ENCODE measurements at places on chromosomes 4 and X.
A peak's percentile ranks its signal among the peaks of the same experiment; 100 is the strongest.

DNA sequence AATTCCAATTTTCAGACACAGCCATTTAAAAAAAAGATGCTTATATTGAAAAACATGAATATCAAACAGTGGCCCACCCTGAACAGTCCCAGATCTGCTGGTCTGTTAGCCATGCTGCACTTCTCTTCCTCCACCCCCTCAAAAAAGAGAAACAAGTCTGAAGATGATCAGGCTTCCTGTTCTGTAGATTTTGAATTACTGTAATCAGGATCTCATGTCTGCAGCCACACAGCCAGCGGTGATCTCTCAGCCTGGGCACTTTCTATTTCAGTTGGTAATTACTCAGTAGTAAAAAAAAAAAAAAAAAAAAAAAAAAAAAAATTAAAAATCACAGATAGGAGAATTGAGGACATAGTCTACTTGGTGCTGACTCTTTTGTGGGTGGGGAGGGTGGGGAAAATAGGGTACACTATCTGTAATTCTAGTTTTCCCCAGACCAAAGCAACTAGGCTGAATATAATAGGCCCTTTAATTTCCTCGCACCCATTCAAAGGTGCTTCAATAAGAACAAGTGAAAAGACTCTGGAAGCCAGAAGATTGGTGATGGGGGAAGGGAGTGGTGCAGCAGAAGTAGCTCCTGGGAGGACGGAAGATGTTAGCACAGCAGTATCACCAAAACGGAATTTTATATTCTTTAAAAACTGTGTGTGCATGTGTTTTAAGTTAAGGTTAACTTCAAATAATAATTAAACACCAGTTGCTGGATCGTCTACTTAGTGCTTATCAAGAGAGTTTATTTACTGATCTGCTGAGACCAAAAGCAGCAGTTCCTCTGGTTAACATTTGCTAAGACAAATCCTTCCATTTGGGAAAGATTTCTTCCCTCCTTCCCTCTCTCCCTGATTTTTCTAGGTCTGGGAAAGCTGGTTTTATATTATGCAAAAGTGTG, 47.0 kb downstream of the SPRY1 start:
- no peak for DNase-seq

DNA sequence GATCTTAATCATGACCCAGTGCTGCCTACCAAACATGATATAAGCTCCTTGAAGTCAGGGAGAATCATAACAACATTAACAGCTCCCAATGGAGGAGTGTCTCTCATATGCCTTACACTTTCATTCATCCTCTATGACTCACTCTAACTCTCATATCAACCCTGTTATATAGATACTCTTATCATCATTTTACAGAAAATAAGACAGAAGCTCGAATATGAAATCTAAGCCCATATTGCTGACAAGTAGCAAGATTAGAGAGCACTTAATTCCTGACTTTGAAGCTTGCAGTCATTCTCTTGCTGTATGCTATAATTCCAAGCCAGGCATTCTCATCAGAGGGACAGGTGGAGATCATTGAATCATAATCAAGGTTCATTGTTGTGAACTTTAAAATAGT, 476.7 kb upstream of the ATOH1 start:
- DNase-seq: no peak

- no peak for DNase-seq
These were observed 146.2 kb downstream of the PCDH7 start for GRCh38 chr4:30866346-30866745.

GRCh38 chr4:81883530-81884450, 412.1 kb upstream of the RASGEF1B start:
- no peak for DNase-seq

DNA sequence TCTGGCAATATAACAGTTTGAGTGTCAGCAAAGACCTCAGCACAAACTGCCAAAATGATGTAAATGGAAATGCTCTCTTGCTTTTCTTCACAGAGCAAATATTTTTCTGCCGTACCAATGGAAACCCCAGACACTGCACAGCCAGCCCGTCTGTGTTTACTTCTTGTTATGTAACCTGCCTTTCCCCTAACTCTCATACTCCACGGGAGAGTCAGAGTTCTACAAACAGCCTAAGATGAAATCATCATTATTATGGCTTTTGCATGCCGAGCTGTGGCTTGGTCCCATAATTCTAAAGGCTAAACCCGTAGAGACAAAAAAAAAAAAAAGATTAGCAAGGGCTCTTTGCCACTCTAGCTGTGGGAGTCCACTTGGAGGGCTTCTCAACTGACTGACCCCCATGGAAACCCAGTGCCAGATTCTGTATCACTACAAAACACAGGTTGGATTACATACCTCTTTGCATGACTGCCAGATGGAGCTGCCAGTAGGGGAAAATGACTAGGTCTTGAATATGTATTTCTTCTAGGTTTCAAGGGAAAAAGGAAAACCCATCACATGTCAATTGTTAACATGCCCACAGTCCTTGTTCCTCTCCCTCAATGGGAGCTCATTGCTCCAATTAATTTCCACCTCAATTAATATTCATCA, 197.2 kb upstream of the CNKSR2 start:
- DNase-seq: peak; percentile 29

- DNase-seq: no peak
These were observed 203.4 kb downstream of the ZNF674 start for GRCh38 chrX:46341767-46342322.

DNA sequence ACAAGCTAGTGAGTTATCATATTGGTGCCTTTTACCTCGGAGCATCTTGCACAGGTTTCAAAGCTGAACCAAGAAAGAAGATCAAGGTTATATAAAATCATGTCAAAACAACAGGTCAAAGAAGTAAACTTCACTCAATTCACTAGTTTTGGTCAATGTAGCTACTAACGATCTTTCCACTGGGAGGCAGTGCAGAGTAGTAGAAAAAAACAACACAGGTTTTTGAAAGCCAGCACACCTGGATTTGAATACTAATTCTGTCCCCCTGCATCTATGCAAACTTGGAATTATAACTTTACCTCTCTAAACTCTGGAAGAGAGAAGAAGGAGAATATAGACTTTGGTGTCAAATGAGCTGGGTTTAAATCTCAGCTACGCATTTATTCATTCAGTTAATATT, 266.1 kb downstream of the GRIA3 start:
- no peak for DNase-seq

- DNase-seq: no peak
These were observed 516 bp upstream of the ZIC3 start for GRCh38 chrX:137565318-137565904.

- DNase-seq: no peak
These were observed 56.4 kb upstream of the SCML1 start for GRCh38 chrX:17680732-17681413.

GRCh38 chrX:1451661-1452515, 821 bp downstream of the ASMTL start:
- DNase-seq: no peak
